Activated T-helper 1 cell treated with anti-CD3 and anti-CD28 coated beads, Interleukin-12 subunit alpha, Interleukin-12 subunit beta, Interleukin-2, Interleukin-4 antibody, amounts not matched to agents 30 ng/mL and 10 ng/mL and 1 ng/mL, durations not matched to agents 14 hours and 24 hours and 36 hours (primary cell): ENCODE measurements at places on chromosomes 16 and 17. TPM values are rescaled to one million over a fixed set of nuclear protein-coding genes. Genes with fewer than 3 reads are reported as not detected.

DNA sequence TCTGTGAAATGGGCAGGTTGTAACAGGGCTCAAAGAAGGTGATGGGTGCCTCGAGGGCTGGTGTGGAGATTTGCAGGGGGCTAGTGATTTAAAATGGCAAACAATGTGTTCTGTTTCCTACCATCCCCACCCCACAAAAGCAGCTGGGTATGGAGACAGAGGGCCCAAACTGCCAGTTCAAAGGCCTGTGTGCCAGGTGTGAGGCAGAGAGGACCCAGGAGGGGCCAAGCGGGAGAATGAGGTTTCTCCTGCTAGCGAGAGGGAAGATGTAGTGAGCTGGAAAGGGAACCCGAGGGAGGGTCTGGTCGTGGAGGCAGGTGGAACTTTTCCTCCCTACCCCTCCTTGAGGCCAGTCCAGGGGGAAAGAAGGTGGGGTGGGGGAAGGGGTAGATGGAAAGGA lies 39.4 kb downstream of the LAT start:
- H3K4me3 ChIP-seq, result no peak overlapping the region
- H3K27ac ChIP-seq, result peak overlapping the region; percentile 31
- H3K4me1 ChIP-seq, result peaks cover 62% of the 10 kb centered on the region
- H3K27me3 ChIP-seq, result no peaks in the 10 kb centered on the region
- no peaks in the 10 kb centered on the region for H3K36me3 ChIP-seq

GRCh38 chr16:9900576-9900975 lies 281.7 kb downstream of the GRIN2A start:
- no peak overlapping the region for H3K27ac ChIP-seq
- H3K4me3 ChIP-seq, result no peak overlapping the region
- H3K36me3 ChIP-seq, result no peaks in the 10 kb centered on the region
- no peaks in the 10 kb centered on the region for H3K27me3 ChIP-seq

CLEC3A gene
- total RNA-seq, result not detected in 2 replicates

KRT40 gene
- total RNA-seq, result not detected in 2 replicates

COPZ2 gene
- 3.4 and 5.8 TPM in 2 replicates for total RNA-seq

- H3K27ac ChIP-seq, result no peak overlapping the region
- H3K36me3 ChIP-seq, result peaks cover 12% of the 10 kb centered on the region
- no peaks in the 10 kb centered on the region for H3K27me3 ChIP-seq
- peaks cover 57% of the 10 kb centered on the region for H3K4me1 ChIP-seq
These were observed 11.0 kb downstream of the C16orf54 start for GRCh38 chr16:29734786-29735185.

NPIPB9 gene
- 2.4 and 5.3 TPM in 2 replicates for total RNA-seq

- peaks cover 30% of the 10 kb centered on the region for H3K36me3 ChIP-seq
- no peaks in the 10 kb centered on the region for H3K27me3 ChIP-seq
- no peak for DNase-seq
These were observed 39.7 kb downstream of the USP10 start for GRCh38 chr16:84739349-84740124.

DNA sequence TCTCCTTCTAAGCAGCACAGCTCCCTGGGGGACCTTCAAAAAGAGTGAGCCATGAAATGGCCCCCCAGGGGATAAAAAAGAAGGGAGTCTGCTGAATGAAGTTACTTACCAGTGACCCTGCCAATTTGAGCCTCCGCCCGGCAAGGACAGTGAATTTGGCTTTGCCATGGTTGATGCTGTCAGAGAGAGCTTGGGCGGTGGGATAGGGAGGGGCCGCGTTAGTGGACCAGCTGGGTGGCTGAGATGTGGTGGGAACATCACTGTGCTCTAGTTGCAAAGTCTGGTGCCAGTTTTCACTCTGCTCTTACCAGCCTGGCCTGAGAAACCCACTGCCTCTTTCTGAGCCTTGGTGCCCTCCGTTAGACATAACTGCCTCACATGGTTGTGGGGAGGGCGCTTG lies 114.6 kb downstream of the MRM1 start:
- no peak overlapping the region for H3K4me3 ChIP-seq
- H3K27me3 ChIP-seq, result peaks cover 22% of the 10 kb centered on the region
- DNase-seq, result no peak
- H3K27ac ChIP-seq, result no peak overlapping the region

ADAP2 gene
- total RNA-seq, result 0.75 and 1.1 TPM in 2 replicates

EVPLL gene
- total RNA-seq, result 0.17 TPM in 1 of 2 replicates, not detected in the other

DNA sequence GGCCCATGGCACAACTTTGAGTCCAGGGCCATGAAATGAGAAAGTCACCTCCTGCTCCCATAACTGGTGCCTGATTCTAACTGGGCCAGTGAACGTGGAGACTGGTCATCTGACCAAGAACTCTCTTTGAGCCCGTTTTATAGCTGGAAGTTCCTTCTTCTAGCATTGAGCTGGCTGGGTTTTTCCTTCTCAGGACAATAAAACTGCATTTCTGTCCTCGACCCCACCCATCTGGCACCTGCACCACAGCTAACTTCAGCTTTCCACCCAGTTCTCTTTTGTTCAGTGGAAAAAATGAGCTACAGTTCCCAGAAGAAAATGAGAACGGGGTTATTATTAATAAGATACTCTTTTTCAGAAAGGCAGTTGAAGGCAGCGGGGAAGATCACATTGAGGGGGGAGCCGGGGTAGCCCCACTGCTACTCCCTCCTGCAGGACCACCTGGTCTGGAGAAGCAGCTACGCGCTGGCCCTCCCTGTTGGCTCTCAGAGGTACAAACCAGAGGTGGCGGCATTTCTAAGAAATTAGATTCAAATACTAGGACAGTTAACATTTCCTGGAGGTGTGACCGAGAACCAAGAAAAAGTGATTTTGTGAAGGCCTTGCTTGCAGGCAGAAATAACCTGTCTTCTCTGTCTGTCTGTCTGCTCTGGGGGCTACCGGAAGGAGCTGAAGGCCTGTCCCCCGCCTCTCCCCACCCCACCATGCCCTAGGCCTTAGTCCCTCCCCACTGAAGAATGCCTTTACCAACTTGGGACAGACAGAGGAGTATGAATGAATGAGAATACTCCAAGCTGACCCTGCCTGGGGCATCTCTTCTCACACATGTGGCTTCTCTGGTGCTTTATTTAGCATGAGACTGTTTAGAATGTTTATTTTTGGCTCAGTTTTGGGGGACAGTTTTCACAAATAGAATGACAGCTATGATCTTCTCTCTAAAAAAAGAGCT lies 123.9 kb downstream of the XYLT1 start:
- no peaks in the 10 kb centered on the region for H3K27me3 ChIP-seq
- H3K4me3 ChIP-seq, result peak overlapping the region; percentile 71
- H3K36me3 ChIP-seq, result peaks cover 10% of the 10 kb centered on the region
- DNase-seq, result peak; percentile 27
- peaks cover 85% of the 10 kb centered on the region for H3K4me1 ChIP-seq
- H3K27ac ChIP-seq, result peak overlapping the region; percentile 99

GRCh38 chr17:38454532-38454931 lies 26.3 kb downstream of the ARHGAP23 start:
- H3K27me3 ChIP-seq, result peaks cover 34% of the 10 kb centered on the region
- no peak overlapping the region for H3K27ac ChIP-seq
- no peak for DNase-seq
- H3K4me3 ChIP-seq, result no peak overlapping the region
- no peaks in the 10 kb centered on the region for H3K4me1 ChIP-seq

NAA60 gene
- 35.4 and 38.3 TPM in 2 replicates for total RNA-seq

SLFN14 gene
- total RNA-seq, result 0.05 and 0.10 TPM in 2 replicates
